ENCODE measurements at places on chromosomes 16 and 17.

GRCh38 chr16:73403291-73403690 is 355.4 kb upstream of the ZFHX3 start:
- no peak for DNase-seq

DNA sequence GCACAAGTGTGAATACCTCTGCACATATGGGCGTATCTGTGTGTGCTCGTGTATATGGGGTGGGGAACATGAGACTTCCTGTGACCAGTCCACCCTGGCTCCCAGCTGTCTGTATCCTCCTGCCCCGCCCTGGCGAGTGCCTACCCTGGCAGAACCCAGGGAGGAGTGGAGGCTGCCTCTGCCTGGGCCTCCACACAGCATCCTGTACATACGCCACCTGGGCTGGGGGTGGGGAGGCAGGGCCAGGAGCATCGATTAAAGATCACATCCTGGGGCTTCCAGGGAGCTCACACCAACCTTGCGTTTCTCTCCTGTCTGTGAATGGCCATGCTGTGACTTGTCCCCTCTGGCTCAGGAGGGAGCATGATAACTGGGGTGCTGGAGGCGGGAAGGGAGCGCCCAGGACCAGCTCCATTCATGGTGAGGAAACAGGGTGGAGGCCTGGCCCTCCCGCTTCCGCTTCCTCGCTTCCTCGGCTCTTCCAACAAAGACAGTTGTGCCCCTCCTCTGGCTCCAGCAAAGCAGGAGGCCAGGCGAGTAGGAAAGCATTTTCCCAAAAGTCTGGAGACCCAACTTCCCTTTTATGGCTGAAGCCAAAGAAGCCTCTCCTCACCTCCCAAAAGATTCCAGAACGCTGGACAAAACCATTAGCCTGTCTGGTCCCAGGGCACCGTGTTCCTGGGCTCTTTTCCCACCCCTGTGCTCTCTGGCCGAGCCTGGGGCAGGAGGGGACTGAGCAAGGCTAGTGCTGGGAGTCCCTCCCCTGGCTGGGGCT is 22.9 kb downstream of the ADAM11 start:
- no peak for DNase-seq

GRCh38 chr16:83682116-83682867 is 125.5 kb upstream of the HSBP1 start:
- DNase-seq, result no peak

GRCh38 chr17:74872313-74873036 is at the start of gene FDXR:
FDXR (minus strand) TSS chr17:74872994; CDS start chr17:74872944, 50 bp downstream.
- no peak for DNase-seq

GRCh38 chr16:12026741-12027490 is 50.4 kb downstream of the SNX29 start:
- no peak for DNase-seq

DNA sequence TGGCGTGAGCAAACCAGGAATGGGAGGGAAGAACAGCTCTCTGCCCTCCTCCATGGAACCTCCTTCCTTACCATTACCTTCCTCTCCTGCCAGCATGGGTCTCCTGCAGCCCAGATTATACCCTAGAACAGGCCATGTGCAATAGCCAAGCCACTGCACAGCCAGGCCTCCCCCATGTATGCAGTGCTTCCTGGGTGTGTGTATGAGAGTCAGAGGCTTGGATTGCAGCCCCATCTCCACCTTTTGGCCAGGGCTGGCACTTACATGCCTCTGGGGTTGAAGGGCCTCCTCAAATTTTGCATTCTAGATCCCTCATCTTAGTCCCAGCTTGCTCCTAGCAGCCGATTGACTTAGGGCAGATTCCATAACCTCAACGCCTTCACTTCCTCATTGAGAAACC is 133.7 kb downstream of the GSG1L start:
- no peak for DNase-seq

DNA sequence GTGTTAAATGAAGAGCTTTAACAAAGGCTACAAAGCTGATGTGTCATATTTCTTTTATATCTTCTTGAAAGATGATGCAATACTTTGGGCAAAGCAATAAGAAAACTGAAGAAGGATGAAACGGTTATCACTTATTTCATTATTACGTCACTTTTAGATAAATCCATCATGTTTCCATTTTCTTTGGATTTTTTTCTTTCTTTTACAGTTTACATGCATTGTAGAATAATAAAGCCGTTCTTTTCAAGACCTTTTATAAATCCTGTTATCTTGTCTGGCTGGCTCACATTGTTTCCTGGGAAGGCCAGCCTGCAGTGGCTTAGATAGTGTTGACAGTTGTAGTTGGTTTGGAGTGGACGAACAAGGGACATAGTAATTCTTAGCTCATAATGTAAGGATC is 28.9 kb downstream of the TANC2 start:
- no peak for DNase-seq

DNA sequence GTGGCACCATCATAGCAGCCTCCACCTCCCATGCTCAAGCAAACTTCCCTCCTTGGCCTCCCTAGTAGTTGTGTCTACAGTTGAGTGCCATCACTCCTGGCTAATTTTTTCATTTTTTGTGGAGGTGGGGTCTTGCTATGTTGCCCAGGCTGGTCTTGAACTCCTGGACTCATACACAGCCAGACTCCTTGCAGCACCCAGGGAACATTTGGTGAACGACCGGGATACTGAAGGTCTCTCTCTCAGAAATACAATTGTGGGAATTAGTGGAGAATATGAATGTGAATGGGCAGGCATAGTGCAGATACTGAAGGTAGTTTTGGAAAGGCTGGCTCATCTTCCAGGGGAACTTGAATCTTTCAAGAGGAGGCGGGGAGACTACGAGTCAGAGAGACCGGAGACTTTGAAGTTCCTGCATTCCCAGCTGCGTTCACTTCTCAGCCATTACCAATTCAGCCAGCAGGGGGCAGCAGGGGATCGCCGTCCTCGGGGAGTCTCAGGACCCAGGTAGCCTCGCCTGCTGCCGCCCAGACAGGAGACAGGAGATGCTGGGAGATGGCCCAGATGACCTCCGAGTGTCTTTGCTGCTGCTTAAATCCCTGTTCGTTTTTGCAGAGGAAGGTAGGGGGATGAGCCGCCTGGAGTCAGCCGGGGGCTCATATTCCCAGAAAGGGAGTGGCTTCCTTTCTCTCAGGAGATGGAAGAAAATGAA is 68.6 kb downstream of the HAPSTR1 start:
- DNase-seq, result peak; percentile 3

DNA sequence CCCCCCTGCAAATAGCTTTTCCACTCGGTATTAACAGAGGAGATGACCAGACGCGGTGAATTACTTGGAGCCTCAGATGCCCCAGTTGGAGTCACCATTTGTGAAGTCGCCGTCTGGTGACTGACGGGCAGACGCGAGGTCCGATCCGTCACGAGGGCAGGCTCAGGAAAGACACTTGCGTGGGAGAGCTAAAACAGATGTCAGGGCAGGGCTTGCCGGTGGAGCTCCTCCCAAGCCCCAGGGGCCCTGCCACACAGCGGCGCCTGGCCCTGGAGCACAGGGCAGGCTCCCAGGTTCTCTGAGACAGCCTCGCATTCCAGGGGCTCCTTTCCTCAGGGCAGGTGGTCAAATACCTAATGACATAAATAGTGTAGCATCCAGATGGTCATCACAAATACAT is 348.3 kb downstream of the C16orf95 start:
- DNase-seq, result no peak

- no peak for DNase-seq
These were observed 21.4 kb upstream of the CHMP6 start for GRCh38 chr17:80970044-80970761.
